Activated CD4-positive, alpha-beta T cell treated with anti-CD3 and anti-CD28 coated beads, Interleukin-2, amount 50 U/mL, for 16 hours (primary cell): ENCODE measurements at places on chromosomes 3 and 15.

DNA sequence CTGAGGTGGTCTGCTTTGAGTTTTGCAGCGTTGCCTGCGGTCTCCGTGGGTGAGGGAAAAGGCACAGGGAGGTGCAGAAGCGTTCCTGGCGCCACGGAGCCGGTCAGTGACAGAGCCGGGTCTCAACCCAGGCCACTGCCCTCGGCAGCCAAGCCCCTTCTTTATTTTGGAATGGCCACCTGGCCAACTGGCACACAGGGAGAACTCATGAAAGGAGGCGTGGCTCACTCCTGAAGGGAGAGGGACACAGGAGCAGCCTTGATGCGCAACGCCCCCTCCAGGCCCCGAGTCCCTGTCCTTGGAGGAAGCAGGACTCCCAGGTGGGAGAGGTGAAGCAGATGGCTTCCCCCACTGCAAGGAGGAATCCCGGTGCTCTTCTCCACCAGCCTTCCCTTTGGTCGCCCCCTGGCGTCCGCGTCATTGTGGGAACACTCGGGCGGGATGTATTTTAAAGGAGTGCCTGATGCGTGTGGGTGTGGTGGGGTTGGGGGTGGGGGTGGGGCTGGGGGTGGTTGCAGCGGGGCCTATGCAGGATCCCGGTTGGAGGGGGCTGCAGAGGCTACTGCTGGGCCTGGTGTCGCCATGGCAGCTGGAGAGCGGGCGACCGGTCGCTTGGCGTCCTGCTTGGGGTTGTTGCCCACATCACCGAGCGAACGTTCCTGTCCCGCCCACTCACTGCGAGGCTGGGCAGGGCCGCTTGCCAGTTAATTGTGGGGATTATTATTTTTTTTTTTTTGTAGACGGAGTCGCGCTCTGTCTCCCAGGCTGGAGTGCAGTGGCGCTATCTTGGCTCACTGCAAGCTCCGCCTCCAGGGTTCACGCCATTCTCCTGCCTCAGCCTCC lies 32.6 kb downstream of the APBA2 start:
- no peak for DNase-seq

- DNase-seq = no peak
Observed at GRCh38 chr15:74653426-74654102, 37.9 kb downstream of the CLK3 start.

GRCh38 chr15:65460741-65461347 lies 38.1 kb upstream of the IGDCC4 start:
- peak; percentile 75 for DNase-seq

- DNase-seq = no peak
Observed at GRCh38 chr3:127064391-127065137, 81.6 kb downstream of the PLXNA1 start.

- no peak for DNase-seq
Observed at GRCh38 chr3:32323604-32324003, 68.0 kb upstream of the CMTM7 start.

DNA sequence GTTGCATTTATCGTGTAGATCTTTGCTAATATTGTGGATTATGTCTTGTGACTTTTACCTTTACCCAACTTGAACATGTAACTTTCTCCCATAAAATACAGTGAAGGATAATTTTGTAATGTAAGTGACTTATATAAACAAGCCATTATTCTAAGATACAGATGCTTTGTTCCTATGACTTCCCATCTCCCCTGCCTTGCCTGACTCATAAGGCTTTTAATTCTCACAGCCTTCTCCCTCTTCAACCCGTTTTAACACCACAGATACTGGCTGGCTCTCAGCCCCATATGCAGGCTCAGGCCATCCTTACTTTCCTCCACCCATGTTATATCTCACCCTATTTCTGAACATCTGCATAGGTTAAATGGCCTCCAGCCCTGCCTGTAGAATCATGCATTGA lies 4.1 kb downstream of the CCNDBP1 start:
- no peak for DNase-seq

DNA sequence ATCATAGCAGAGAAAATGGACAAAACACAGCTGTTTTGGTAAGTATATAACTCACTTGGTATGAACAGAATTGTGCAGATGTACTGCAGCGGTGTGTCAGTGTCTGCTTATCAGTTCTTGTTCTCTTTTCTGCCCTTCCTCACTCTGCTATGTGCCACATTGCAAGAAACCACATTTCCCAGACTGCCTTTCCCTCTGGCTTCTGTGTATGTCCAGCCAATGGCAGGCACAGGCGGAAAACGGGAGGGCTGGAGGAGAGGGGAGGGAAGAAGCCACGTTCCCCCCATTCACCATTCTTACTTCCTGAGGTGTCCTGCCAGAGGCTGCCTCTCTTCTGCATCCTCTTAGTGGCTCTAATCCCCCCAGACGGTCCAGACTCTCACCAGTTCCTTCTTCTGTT lies 15.4 kb downstream of the HHLA2 start:
- no peak for DNase-seq

DNA sequence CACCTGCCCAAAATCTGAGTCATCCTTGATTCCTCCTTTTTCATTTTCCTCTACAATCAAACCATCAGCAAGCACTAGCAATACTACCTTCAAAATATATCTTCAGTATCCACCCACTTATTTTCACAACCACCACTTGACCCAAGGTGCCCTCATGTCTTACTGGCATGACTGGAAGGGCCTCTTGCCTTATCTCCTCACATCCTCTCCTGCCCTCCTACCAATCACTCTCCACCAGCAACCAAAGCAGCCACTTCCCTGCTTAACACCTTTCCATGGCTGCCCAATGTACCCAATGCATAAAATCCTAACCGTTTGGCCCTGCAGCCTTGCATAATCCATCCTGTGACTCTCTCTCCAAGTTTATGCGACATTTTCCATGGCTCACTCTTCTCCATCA lies 76.0 kb downstream of the MTHFS start:
- DNase-seq = no peak
